ENCODE measurements at places on chromosomes 12 and 14.

GRCh38 chr14:106094654-106095189 is 568.3 kb downstream of the TMEM121 start:
- peak; percentile 95 for DNase-seq

DNA sequence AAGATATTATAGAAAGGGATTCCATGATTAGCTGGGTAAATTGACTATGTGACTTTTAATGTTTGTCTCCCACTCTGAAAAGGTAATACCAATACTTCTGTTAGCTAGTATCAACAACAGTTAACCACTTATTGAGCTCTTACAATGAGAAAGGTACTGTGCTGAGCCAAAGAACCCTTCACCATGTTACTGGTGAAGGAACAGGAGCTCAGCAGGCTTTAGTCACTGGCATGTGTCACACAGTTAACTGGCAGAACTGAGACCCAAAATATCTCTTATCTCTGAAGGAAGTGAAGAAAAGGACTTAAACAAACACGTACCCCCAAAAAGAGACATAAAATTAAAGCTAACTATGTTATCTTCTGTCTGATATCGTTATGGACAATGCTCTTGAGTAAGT is 170.6 kb downstream of the MED13L start:
- no peak for DNase-seq

DNA sequence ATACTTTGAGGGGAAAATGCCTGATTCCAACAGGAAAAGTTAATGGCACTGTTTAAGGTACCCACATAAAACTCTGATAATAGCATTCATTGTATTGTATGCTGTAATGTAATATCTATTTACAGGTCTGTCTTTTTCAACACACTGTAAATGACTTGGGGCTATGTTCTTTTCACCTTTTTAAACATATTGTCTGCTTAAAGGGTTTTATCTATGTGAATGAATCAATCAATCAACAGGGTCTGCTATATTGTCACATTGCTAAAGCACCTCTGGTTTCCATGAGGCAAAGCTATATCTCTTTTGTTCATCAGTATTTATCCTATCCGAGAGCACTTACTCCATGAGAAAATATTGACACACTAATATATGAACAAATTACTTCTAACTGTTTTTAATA is 288.0 kb downstream of the SLC6A15 start:
- DNase-seq: no peak

GRCh38 chr12:117101953-117102799 is 3.0 kb upstream of the TESC start:
- DNase-seq: no peak

GRCh38 chr12:66960704-66961690 is 282.1 kb upstream of the GRIP1 start:
- DNase-seq: no peak

- no peak for DNase-seq
Measured at GRCh38 chr14:78710963-78711362, 540.8 kb downstream of the NRXN3 start.

DNA sequence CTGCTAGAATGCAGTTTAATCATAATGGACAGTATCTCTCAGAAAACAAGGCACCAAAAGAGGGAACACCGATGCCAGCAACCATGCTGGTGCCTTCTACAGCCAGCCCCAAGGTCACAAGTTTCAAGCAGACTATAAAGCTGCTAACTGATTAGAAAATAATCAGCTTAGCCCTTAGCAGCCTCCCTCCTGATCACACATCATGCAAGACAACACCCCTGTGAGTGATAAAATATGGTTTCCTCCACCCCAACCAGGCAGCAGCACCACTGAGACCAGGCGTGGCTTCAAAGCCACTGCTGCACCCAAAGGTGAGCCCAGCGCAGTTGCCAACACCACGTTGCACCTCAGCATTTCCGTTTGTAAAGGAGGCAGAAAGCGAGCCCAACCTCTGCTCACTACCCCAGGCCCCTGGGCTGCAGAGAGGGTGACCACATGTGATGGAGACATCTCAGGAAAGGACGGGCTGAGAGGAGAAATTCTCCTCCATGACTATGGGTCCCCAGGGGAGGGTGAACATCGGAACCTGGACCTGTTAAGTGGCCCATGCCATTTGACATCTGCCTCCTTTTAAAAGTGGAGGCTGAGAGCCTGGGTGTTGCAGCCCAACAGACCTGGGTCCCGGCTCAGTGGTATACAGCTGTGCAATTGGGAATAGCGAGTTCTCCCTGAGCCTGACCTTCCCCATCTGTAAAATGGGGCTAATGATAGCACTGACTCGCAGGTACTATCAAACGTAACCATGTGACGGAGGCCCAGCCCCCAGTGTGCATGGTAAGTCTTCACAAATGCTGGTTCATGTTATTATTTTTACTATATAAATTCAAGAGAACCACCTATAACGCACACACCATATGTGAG is 11.5 kb downstream of the ZFP36L1 start:
- DNase-seq: peak; percentile 71

DNA sequence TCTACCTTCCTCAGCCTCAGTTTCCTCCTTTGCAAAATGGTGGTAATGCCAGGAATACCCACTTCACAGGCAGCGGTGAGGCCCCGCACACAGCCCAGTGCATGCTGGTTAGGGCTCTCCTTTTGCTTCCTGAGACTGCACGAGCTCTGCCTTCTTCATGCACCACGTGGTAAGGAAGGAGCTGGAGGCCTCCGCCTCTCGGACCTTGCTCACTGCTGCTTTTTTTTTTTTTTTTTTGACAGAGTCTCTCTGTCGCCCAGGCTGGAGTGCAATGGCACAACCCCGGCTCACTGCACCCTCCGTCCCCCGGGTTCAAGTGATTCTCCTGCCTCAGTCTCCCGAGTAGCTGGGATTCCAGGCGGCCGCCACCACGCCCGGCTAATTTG is 18.1 kb downstream of the TAMALIN start:
- DNase-seq: peak; percentile 75

DNA sequence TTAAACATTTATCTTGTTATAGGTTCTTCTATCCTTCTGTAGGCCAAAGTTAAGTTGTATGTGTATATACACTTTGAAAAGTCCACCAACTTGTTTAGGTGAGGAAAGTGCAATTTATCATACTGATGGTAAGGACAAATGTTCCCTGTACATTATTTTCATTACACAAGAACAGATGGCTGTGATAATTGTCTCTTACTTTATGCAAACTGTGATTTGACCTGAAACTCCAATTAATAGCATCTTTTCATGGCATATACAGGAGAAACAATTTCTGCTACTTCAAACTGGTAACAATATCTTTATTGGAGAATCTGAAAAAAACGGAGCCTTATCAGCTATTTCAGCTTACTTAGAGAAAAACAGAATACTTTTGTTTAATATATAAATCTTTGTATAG is 5.6 kb downstream of the TRIM9 start:
- no peak for DNase-seq

DNA sequence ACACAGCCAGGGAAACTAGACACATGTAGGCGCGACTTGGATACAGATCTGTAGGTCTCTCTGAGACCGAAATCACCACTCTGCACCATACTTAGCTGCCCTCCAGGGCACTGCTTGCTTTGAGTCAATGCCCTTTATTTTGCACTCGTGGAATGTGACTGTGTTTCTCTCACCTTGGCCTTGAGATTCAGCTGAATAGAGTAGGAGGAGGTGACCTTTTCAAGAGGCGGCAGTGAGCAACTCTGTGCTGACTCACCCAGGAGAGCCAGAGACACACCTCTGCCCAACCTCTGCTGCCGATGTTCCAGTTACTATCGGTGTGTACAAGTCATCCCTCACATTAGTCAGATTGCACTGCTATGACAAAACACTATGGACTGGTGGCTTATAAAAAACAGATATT is 583.4 kb downstream of the VRK1 start:
- peak; percentile 82 for DNase-seq

- no peak for DNase-seq
Measured at GRCh38 chr12:129830796-129831195, 73.0 kb downstream of the TMEM132D start.

- no peak for DNase-seq
Measured at GRCh38 chr14:50501642-50502041, 30.7 kb downstream of the MAP4K5 start.

DNA sequence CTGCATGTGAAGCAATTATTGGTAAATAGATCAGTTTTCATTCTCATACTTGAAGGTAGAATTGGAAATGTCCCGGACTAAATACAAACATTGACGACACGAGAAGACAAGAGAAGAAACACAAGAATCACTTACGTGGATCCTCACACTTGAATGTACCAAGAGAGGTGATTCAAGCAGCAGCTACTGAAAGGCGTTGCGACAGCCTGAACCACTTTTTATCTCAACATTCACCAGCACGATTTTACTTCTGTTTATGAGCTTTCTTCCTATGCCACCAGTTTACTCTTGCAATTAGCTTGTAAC is 3.6 kb upstream of the FZD10 start:
- no peak for DNase-seq

- no peak for DNase-seq
Measured at GRCh38 chr14:53247596-53248370, 94.7 kb upstream of the DDHD1 start.
